ENCODE measurements at places on chromosomes 4 and X.
A peak's percentile ranks its signal among the peaks of the same experiment; 100 is the strongest.

DNA sequence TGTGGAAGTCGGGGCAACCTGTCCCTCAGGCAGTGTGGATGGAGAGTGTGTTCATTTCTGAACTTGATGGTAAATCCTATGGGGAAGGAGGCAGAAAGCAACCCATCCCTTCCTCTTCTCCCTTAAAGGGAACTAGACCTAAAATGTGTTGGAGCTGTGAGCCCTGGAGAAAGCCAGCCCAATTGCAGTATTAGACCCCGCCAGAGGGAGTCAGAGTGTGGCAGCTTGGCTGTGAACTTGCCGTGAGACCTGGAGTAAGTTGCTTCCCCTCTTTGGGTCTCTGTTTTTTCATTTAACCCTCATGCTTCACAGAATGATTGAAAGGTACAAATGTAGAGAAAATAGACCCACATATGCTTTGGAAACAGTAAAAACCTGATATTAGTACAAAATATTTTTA lies 108.7 kb upstream of the PAK3 start:
- H3K27me3 ChIP-seq, result no peaks in the 10 kb centered on the region
- DNase-seq, result no peak
- no peaks in the 10 kb centered on the region for H3K4me1 ChIP-seq
- no peaks in the 10 kb centered on the region for H3K36me3 ChIP-seq
- no peak overlapping the region for H3K4me3 ChIP-seq

- no peak for DNase-seq
- no peaks in the 10 kb centered on the region for H3K4me1 ChIP-seq
- H3K27ac ChIP-seq, result no peak overlapping the region
These were observed 146.7 kb downstream of the TET2 start for GRCh38 chr4:105293360-105293759.

GRCh38 chr4:28369499-28369898 lies 1508.9 kb downstream of the STIM2 start:
- no peaks in the 10 kb centered on the region for H3K27me3 ChIP-seq
- H3K27ac ChIP-seq, result no peak overlapping the region
- no peaks in the 10 kb centered on the region for H3K4me1 ChIP-seq
- no peak for DNase-seq

DNA sequence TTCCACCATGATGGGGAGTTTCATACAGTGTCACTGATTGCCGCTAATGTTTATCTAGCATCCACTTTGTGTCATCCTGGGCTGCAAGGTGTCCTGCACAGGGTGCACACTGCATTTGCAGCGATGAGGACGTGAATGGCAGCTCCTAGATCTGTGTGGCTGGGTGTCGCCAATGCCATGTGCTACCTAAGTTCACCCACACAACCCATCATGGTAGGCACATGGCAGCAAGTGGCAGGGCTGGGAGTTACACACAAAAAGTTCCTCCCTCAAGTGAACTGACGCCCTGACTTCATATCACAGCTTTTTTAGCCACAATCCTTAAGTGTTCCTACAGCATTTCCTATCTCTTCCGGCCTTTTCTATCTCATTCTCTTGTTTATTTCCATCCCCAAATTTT lies 45.9 kb upstream of the SPRY1 start:
- H3K4me1 ChIP-seq, result peaks cover 9% of the 10 kb centered on the region
- no peak for DNase-seq
- H3K4me3 ChIP-seq, result no peak overlapping the region
- peak overlapping the region; percentile 59 for H3K27ac ChIP-seq
- H3K27me3 ChIP-seq, result no peaks in the 10 kb centered on the region

DNA sequence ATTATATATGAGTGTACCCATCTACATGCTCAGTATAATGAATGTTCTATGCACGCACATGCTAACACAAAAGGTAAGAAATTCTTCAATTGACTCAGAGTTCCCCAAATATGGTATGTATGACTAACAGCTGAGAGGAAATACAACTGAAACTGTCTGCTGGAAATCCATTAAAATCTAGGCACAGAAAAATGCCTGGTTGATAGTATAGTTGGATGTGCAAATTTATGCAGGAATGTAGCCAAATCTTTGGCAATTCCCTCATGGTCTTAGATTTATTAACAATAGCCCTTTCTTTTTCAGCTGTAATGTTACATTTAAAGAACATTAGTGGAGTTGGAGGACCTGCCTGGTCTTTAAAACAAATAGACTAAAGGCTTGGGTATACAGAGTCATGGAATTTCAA lies 5.5 kb downstream of the CAMK2D start:
- no peaks in the 10 kb centered on the region for H3K27me3 ChIP-seq
- no peak overlapping the region for H3K4me3 ChIP-seq
- DNase-seq, result no peak

DNA sequence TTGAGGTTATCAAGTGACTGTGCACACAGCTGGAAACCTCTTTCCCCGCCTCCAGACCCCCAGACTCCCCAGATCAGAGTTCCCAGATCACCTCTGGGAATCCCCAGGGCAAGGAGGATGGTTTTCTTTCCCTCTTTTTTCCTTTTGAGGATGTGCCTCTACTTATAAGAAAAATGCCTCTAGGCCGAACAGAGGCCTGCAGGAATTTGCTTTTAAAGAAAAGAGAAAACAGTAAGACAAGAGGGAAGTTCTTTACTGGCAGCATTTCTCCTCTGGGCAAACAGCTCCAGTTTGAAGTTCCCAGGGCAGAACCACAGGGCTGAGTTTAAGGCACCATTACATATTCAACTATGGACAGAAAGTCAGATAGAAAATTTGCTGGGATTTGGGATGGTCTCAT lies 837.9 kb upstream of the LCORL start:
- H3K4me3 ChIP-seq, result no peak overlapping the region
- no peak for DNase-seq
- no peaks in the 10 kb centered on the region for H3K27me3 ChIP-seq
- H3K4me1 ChIP-seq, result no peaks in the 10 kb centered on the region
- no peak overlapping the region for H3K27ac ChIP-seq

- no peak overlapping the region for H3K4me3 ChIP-seq
- no peaks in the 10 kb centered on the region for H3K36me3 ChIP-seq
- no peak overlapping the region for H3K27ac ChIP-seq
- no peak for DNase-seq
These were observed 94.8 kb downstream of the GPRIN3 start for GRCh38 chr4:89212666-89213381.

DNA sequence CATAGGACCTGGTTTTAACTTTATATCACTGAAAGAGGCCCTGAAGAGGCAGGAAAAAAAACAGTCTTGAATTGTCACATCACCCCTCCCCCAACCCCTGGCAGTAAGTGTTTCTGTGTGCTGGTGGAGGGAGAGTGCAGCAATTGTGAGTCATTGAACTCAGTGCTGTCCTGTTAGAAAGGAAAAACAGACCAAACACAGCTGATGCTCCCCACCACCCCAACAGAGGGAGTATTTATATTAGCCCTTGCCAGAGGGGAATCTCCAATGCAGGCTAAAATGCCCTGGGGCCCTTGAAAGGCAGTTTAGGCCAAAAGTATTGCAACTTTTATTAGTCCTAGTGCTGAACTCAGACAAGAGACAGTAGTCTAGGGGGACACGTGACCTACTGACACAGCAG lies 197.8 kb upstream of the AGTR2 start:
- no peak overlapping the region for H3K27ac ChIP-seq
- no peaks in the 10 kb centered on the region for H3K27me3 ChIP-seq
- H3K4me1 ChIP-seq, result no peaks in the 10 kb centered on the region
- H3K36me3 ChIP-seq, result no peaks in the 10 kb centered on the region

GRCh38 chrX:119736206-119736764 lies 22.1 kb upstream of the SOWAHD start:
- H3K27me3 ChIP-seq, result no peaks in the 10 kb centered on the region
- no peak for DNase-seq
- no peaks in the 10 kb centered on the region for H3K36me3 ChIP-seq
- H3K27ac ChIP-seq, result no peak overlapping the region
- H3K4me1 ChIP-seq, result no peaks in the 10 kb centered on the region

DNA sequence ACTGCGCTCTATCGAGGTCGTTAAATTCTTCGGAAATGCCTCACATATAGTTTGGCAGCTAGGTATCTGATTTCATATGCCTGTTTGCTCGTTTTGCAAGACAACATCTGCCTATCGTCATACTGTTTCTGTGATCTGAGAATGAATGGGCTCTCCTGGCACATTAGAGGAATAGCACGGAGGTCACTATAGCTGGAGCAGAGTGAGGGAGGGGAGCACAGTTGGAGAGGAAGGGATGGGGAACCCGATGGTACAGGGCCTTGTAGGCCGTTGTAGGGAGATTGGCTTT lies 552 bp downstream of the IKBKG start:
- peak overlapping the region; percentile 74 for H3K27ac ChIP-seq
- peak overlapping the region; percentile 64 for H3K4me3 ChIP-seq
- H3K27me3 ChIP-seq, result no peaks in the 10 kb centered on the region

DNA sequence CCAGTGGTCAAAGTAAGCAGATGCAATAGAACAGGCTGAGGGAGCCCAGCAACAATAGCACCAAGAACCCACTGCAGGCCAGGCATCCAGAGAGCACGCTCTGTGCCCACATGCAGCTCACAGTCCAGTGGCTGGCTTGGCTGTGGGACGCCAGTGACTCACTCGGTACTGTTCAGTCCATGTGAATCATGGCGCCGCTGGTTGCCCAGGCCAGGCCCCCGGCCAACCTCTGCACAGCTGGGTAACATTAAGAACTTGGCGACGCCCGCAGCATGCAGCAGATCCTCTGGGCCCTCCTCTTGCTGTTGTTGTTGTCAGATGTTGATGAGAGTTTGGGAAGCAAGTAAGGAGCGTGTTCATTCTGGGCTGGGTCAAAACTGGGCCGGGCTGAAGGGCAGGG lies 60.5 kb downstream of the MSX1 start:
- no peak for DNase-seq
- H3K4me1 ChIP-seq, result no peaks in the 10 kb centered on the region
- no peak overlapping the region for H3K4me3 ChIP-seq
- H3K36me3 ChIP-seq, result no peaks in the 10 kb centered on the region

DNA sequence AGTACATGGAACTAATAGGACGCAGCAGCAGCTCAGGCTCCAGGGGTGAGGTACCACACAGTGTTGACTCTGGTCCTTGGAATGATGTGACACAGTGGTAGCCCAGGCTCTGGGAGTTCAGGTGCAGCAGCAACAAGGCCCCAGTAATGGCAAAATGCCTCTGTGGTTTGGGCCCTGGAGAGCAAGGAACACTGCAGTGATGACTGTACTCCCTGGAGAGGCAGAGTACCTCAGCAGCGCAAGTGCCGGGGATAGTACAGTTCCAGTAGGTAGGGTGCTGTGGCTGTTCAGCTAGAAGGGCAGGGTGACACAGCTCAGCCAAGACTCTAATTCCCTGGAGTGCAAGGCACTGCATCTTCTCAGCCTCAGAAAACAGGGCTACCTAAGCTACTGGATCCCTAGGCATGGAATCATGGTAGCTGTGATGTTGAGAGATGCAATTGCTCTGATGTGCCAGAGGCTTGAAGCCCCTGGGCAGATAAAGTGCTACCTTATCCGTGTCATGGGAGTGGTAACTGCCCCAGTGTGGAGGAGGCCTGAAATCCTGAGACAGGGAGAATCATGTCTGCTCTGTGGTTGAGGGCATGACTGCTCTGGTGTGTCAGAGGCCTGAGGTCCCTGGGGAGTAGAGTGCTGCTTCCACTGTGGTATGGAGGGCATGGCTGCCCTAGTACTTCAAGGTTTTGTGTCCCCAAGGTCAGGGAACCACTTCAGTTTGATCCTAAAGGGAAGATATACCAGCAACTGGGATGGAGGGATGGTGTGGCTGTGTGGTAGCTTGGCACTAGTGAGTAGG lies 55.2 kb downstream of the AREG start:
- no peaks in the 10 kb centered on the region for H3K4me1 ChIP-seq
- no peaks in the 10 kb centered on the region for H3K36me3 ChIP-seq
- H3K4me3 ChIP-seq, result no peak overlapping the region
- no peak overlapping the region for H3K27ac ChIP-seq

DNA sequence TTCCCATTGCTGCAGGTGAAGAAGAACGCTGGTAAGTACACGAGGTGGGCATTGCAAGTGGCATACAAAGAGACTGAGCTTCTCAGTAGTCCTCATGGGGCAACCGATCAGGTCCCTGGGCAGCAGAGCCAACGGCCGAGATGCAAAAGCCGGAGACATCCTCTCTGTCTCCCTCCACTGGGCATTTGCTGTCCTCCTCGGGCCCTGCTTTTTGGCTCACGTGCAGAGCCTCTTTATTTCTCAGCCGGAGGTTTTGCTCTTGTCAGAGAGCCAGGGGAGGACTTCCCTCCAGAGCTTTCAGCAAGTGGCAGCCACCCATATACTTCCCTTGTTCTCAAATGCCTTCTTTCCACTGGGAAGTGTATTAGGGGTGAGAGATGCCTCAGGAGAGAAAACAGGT lies 18.0 kb downstream of the STARD8 start:
- peak; percentile 18 for DNase-seq
- no peaks in the 10 kb centered on the region for H3K27me3 ChIP-seq
- no peaks in the 10 kb centered on the region for H3K4me1 ChIP-seq
- H3K36me3 ChIP-seq, result no peaks in the 10 kb centered on the region
- no peak overlapping the region for H3K27ac ChIP-seq

DNA sequence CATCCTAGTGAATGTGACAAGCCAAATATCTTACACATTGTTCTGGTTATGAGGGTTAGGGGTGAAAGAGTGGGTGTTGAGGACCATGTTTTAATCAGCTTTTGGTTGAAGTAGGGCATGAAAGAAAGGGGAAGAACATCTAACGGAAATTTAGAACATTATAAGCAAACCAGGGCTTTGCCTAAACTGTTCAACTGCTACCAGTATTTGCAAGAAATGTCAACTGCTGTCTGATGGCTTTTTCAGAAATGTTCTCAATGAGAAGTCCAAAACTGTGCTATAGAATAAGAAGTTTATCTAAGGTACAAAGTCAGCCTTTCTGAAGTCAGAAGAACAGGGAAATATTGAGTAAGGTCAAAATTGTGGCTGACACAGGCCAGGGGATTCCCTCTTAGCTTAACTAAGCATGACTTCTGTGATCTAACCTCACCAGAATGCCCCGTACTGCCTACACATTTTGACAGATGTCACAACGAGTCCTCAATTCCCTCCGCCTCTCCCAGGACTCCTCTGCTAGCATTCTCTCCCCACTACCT lies 67.1 kb downstream of the DTHD1 start:
- H3K36me3 ChIP-seq, result no peaks in the 10 kb centered on the region
- H3K4me1 ChIP-seq, result no peaks in the 10 kb centered on the region
- H3K27ac ChIP-seq, result no peak overlapping the region
- DNase-seq, result no peak

DNA sequence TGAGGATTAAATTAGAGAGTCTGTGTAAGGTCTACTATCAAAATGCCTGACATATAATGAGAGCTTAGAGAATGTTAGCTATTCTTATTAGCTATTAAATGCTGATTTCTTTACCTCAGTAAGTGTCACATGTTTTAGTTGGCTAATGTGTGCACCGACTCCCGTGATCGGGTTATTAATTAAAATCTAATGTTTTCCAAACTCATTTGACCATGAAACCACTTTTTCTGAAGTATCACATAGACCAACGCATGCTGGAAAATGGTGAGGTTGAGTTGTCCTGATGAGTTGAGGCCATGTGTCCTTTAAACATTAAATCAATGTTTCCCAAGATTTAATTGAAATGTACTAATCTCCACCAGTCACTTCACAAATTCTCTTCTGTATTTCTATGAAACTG lies 84.8 kb upstream of the C1QTNF7 start:
- H3K27ac ChIP-seq, result no peak overlapping the region
- no peaks in the 10 kb centered on the region for H3K4me1 ChIP-seq

GRCh38 chr4:2910409-2910808 lies 52.8 kb downstream of the NOP14 start:
- peaks cover 2% of the 10 kb centered on the region for H3K4me1 ChIP-seq
- H3K27ac ChIP-seq, result no peak overlapping the region
- no peaks in the 10 kb centered on the region for H3K27me3 ChIP-seq
- H3K4me3 ChIP-seq, result no peak overlapping the region
- H3K36me3 ChIP-seq, result no peaks in the 10 kb centered on the region
- DNase-seq, result no peak

All from testis (tissue), 5 donors.